ENCODE measurements at places on chromosomes 1 and 21.

DNA sequence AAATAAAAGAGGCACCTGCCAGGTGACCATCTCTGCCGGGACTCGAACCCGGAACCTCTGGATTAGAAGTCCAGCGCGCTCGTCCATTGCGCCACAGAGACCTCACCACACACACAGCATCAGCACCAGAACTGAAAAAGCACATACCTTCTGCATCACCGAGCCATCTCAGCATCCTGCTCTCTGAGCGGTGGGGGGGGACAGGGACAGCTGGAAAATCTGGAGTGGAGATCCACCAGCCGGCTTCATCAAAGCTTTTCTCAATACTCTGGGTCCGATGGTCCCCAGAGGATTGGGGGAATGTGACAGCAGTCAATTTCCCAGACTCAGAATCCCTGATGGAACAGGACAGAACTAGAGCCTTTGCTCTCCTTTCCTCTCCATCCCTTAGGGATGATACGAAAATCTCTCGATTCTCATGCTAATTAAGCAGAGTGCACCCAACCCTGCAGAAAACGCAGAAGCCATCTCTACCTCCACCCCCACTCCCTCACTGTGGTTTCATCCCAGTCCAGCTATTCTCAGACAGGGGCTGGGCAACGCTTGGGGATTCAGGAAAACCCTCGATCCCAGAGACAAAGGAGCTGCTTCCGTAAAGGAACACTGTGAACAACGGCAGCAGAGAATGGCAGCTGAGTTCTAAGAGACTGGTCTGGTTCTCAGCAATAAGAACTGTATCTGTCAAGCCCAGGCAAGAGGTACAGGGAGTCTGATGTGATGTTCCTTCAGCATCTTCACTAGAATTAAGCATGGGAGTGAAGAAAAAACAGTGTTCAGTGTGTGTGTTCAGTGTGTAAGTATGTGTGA is 29.6 kb upstream of the CADM3 start:
- no peak for DNase-seq

DNA sequence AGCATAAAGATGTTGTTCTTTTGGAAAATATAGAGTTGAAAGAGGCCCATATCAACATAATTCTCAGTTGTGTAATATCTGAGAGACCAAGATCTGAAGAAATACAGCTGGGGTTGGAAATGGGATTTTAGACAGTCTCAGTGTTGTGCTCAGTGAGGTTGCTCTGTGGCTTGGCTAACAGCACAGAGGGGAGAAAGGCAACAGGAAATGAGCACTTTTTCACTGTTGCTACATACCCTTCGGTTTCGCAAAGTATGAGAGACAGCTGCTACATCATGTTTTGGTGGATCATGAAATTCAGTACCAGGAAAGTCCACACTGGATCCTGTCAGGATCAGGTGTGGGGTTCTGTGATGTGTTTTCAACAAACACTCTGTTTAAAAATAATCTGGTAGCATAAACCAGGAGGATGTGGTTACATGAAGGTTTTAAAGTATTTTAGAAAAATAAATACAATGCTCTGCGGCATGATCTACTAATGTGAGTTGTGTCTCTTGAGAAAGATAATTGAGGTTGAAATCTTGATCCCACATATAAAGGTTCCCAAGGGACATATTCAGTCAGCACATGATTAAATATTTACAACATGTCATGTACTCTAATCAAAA is 7.0 kb upstream of the GPR88 start:
- no peak for DNase-seq

GRCh38 chr1:47189844-47190508 is at the start of gene PDZK1IP1:
Gene PDZK1IP1 (minus strand): TSS chr1:47190036. CDS start chr1:47189932, 104 bp downstream.
- DNase-seq: no peak

GRCh38 chr1:230125640-230126528 is 58.8 kb downstream of the GALNT2 start:
- no peak for DNase-seq

DNA sequence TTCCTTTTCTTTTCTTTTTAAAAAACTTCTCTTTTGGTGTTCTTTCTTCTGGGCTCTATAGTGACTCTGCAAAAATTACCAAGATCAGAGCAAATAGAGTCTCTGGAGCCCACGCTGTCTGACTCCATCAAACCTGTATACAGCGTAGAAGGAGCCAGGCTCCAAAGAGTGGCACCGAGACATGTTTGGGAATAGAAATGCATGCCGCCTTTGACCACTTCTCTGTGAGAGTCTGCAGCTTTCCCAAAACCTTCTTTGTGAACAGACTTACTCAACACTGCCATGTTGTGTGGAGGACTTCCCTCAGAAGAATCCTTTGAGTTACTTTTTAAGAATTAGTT is 55.3 kb downstream of the GORAB start:
- DNase-seq: no peak

DNA sequence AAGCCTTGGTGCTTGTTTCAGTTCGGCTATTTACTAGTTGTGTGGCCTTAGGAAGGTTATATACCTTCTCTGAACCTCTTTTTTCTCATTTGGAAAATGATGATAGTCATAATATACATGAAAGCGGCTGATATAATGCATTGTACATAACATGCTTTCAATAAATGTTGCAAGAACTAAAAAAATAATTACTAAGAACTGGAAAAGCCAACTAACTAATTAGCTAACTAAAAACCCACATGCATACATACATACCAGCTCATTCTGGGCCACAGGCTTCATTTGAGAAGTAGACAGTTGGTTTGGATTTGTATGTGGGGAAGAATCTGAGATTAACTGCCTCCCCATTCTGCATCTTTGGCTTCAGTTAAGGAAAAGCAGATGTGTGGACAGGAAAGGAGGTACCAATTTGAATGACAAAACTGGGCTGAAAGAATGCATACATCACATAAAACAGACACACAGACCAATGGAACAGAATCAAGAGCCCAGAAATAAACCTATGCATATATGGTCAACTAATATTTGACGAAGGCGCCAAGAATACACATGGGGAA is 217.9 kb downstream of the TM2D1 start:
- no peak for DNase-seq

DNA sequence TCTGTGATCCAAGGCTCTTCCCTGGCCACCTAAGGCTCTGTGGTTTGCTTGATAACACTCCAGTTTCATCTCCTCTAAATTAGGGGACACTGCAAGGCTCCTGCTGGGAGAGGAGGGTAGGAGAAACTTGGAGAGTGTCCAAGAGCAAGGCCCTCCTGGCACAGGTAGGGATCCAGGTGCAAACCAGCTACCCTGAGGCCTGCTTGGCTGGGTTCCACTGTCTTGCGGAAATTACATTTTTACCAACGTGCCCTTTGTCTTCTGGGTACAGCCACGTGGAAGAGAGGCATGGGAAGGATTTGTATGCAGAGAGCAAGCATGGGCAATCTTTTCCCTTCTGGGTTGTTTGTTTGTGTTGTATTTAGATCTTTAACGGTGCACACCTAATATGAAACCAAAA is 132.5 kb downstream of the PRDM2 start:
- no peak for DNase-seq

GRCh38 chr1:236085545-236086159 is 20.8 kb upstream of the NID1 start:
- DNase-seq: no peak

DNA sequence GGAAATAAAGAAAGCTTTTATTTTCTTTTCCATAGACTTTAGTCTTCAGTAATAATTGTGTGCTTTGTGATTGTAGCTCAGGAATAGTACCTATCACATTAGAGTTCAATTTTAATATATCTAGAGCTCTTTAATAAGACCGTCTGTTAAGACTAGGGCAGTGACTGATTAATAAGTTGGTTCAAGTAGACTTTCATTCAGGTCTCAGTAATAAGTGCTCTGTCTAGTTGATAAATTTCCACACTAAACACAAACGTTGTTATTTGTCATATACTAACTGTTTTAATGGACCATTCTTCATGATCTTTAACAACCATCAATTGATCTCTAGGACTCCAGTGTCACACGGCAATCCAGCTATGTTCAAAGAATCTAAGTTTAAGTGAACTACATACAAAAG is 474.5 kb upstream of the ADGRL2 start:
- no peak for DNase-seq

DNA sequence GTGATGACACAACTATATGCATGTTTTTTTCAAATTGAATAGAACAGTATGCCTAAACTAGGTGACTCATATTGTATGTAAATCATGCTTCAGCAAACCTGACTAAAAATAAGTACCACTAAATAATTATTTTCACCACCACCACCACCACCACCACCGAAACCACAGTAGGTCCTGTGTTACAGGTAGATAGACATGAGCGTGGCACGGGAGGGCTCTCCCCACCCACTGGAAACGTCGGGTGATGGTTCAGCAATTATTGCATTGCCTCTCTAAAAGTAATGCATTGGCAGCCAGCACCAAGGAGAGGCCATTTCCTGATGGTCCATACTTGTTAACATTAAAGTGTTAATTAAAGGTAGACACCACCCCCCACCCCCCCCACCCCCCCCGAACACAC is 297.0 kb upstream of the NCAM2 start:
- no peak for DNase-seq

DNA sequence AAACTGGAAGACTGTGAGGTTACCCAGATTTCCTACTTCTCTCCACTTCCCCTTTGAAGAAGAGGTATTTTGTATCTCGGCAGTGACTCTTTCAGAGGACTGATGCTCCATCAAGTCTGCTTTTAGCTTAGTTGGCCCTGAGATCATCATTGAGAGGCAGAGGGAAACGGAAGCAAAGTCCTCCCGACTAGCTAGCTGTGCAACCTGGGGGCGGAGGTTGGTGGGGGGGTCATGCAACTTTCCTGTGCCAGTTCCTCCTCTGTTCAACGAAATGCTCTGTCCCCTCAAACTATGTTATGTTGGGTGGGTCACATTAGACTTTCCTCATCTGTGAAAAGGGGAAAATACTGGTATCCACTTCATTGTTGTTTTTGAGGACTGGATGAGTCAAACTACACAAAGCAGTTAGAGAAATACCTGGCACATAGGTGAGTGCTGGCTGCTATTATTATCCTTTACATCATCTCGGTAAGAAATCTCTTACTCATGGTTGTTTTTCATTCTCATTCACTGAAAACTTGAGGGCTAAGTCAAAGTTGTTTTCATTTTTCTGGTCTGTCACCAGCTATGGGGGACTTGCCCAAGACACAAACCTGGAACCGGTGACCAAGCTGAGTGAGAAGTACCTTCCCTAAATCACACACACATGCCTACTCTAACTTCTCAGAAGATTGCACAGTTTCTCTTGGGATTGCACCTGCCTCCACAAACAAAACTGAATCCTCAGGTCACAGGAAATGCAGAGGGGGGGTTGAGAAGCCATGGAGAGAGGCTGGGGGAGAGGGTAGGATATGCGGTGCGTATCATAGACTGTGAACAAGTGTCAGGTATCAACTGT is 83.3 kb downstream of the ABCA4 start:
- no peak for DNase-seq

DNA sequence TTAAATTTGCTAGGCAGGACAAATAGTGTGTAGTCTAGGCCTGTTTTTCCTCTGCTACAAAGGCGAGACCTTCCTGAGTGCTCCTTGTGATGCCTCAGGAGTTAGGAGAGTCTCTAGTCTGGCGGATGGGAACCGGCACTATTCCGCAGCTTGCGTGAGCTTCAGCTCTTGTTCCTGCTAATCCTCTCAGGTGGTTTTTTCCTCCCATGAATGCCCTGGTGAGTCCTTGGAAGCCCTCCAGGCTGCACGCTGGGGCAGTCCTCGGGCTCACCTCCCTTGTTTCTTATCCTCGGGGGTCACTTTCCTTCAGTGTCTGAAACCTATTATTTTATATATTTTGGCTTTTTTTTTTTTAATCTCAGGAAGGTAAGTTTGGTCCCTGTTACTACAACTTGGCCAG is 28.2 kb downstream of the UTS2 start:
- no peak for DNase-seq

DNA sequence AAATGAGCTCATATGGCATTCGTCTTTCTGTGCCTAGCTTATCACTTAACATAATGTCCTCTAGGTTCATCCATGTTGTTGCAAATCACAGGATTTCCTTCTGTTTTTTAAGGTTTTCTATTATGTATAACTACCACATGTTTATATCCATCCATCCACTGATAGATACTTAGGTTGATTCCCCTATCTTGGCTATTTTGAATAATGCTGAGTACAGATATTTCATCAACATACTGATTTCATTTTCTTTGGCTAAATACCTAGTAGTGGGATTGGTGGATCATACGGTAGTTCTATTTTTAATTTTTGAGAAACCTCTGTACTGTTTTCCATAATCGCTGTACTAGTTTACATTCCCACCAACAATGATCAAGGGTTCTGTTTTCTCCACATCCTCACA is 45.0 kb downstream of the GORAB start:
- no peak for DNase-seq

- no peak for DNase-seq
These were observed 717.9 kb downstream of the AMY1C start for GRCh38 chr1:104467590-104467989.

DNA sequence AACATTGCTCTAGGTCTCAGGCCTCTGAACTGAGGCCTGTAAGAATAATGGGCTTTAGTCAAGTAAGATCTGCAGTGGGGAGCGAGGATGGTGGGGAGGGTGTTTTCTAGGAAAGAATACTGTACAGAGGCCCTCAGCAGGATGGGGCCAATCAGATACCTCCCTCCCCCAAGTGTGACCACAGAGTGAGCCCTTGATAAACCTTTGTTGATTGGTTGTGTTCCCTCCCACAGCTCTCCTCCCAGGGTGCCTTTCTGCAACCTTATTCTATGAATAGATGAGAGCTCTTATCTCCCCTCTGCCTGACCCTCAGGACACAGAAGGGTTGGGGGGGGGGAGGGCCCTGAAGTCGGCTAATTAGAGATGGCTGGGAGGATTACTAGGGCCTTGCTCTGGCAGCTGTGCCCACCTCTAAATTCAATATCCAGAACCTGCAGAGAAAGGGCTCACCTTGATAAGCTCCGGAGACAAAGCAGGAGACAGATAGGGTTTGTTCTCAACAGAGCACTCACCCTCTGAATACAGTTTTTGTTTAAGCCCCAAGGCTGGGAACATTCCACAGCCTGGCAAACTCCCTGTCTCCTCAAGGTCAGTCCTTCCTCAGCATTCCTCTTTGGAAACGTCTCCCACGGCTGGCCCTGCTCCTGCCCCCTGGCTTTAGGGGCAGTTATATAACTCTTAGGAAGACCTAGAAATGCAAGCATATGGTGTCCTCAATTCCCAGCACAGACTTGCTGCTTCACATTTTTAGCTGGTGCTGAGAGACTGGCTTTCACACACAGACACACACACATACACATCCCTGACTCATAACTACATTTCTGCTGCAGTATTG is 42.9 kb downstream of the ATP1A1 start:
- no peak for DNase-seq

DNA sequence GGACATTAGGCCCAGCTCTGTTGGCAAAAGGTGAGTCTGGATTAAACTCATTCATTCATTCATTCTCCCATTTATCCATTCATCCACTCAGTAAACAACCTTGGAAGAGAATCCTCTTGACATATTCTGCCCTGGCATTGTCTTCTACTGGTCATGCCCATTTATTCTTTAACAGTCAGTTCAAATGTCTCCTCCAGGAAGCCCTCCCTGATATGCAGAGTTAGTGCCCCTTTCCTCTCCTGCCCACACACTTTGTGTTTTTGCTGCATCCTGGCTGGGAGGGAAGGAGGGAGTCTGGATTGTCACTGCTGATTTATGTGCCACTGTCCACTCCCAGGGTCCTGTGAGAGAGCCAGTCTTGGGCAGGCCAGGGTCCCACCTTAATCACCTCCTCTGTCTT is 600.3 kb downstream of the MATN1 start:
- DNase-seq: no peak

GRCh38 chr1:42963378-42964043 is 4.8 kb upstream of the SLC2A1 start:
- DNase-seq: no peak
